ENCODE measurements at places on chromosomes 16 and 17.

DNA sequence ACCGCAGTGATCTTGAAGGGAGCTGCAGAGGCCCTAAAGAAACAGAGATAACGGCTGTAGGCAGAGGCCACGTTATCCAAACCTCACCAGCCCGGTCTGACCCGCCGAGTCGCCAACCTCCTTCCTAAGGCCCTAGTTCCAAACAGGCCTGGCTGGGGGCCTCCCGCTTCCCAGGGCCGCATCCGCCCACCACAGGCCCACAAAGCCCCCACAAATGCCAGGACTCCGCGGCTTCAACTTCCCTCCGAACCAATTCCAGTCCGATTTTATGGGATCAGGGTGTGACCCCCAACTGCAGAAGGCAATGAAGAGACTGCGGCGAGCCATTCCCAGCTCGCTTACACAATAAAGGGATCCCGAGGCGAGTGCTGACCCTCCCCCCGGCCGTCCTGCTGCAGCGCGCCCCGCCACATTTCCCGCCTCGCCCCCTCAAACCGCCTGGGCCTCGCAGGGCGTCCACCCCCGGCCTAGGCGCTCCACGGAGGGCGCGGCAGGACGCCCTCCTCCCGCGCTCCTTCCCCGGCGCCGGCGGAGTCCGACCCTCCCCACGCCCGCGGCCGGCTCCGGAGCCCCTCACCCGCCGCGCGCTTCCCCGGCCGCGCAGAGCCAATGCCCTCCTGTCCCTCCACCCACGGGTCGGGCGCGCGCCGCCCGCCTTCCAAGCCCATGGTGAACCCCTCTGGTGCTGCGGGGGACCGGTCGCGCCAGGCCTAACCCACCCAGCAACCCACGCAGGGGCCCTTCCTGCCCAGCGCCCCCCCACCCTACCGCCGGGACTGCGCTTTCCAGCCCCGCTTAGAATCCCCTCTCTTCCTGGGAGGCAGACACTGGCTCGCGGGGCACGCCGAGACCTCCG is 926 bp downstream of the MYH10 start:
- no peak for DNase-seq

GRCh38 chr17:73390851-73391250 is 79.0 kb upstream of the CDC42EP4 start:
- no peak for DNase-seq

- no peak for DNase-seq
Observed at GRCh38 chr17:48491527-48492273, 39.1 kb downstream of the HOXB1 start.

GRCh38 chr17:73156887-73157520 is 7.8 kb upstream of the SSTR2 start:
- DNase-seq, result no peak

GRCh38 chr16:65543781-65544740 is 422.2 kb upstream of the CDH11 start:
- DNase-seq, result no peak

DNA sequence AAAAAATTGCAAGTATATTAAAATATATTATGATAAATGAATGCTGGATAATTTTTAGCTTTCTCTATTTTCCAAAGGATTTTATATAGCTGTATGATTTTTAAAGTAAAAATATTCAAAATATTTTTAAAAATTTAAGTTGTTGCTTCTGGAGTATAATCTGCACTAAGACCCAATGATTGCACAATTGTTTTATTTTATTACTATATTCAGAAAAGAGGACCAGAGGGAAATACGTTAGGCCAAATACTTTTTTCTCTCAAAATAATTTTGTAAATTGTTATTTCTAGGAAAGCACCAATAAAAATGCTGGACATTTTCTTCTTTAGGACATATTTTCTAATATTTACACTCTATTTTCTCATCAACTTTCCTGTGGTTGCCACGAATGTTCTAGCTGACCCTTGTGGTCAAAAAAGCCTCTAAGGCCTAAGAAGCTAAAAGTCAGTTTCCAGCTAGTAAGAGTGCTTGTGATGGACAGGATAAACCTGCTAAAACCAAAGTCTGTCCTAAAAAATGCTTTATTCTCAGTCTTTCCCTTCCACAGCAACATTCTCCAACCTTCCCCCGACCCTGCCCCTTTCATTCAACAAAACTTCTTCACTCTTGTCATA is 31.2 kb downstream of the MMD start:
- no peak for DNase-seq

- no peak for DNase-seq
Observed at GRCh38 chr17:27968206-27968732, 74.2 kb upstream of the NLK start.

- DNase-seq, result no peak
Observed at GRCh38 chr16:20674684-20675487, 22.6 kb downstream of the ACSM1 start.

- DNase-seq, result peak; percentile 82
Observed at GRCh38 chr16:1530883-1531637, 2.4 kb upstream of the TMEM204 start.

DNA sequence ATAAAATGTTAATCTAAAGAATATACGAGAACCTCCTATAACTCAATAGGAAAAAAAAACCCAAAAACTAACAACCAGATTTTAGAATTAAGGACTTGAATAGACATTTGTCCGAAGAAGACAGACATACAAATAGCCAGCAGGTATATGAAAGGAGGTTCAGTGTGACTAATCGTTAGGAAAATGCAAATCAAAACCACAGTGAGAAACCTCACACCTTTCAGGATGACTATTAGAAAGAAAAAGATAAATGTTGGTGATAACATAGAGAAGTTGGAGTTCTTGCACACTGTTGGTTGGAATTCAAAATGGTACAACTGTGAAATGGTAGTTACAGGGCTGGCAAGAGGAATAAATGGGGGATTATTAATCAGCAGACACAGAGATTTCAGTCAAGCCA is 339.0 kb downstream of the TMEM114 start:
- DNase-seq, result no peak

DNA sequence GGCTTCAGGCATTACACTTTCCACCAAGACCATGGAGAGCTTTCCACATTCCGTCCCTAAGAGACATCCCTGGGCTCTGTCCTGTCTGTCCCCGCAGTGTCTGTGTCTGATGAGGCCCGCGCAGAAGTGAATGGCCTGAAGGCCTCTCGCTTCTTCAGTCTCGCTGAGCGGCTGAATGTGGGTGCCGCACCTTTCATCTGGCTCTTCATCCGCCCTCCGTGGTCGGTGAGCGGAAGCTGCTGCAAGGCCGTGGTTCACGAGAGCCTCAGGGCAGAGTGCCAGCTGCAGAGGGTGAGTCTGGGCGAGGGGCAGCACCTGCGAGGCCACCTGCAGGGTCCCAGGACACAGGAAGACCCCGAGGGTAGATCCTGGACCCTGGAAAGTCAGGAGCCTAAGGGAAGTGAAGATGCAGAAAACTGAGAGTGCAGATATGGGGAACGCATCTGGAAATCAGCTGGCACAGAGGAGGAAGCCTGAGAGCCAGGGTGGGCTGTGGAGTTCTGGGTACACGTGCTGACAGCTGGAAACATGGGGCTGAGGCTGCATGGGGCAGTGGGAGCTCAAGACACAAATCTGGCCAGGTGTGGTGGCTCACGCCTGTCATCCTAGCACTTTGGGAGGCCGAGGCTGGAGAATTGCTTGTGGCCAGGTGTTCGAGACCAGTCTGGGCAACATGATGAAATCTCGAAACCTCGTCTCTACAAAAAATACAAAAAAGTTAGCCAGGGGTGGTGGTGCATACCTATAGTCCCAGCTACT is 8.0 kb downstream of the CCNF start:
- DNase-seq, result no peak

DNA sequence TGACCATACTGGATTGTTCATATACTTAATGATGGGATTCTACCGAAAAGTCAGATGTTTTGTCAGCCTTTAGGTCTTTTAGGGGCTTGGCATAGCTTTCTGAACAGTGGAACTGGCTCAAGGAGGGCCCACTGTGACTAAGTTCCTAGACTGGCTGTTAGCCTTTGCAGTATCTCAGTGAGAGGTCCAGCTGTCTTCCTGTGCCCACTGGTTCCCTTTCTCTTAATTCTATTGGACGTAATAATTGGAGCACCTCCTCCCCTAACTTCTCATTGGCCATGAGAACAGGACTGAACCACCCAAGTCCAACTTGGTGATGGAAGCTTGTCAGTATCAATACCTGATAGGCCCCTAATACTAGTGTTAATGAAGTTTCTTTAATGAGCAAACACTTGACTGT is 13.5 kb downstream of the KPNA2 start:
- DNase-seq, result peak; percentile 30

- no peak for DNase-seq
Observed at GRCh38 chr16:389352-389751, 7.6 kb upstream of the PGAP6 start.

- peak; percentile 19 for DNase-seq
Observed at GRCh38 chr17:36705874-36706731, 104.7 kb downstream of the MRM1 start.

GRCh38 chr16:4272114-4272956 is 488 bp downstream of the TFAP4 start:
- DNase-seq, result peak; percentile 48

GRCh38 chr17:31704483-31704882 is 154.6 kb downstream of the COPRS start:
- DNase-seq, result no peak

DNA sequence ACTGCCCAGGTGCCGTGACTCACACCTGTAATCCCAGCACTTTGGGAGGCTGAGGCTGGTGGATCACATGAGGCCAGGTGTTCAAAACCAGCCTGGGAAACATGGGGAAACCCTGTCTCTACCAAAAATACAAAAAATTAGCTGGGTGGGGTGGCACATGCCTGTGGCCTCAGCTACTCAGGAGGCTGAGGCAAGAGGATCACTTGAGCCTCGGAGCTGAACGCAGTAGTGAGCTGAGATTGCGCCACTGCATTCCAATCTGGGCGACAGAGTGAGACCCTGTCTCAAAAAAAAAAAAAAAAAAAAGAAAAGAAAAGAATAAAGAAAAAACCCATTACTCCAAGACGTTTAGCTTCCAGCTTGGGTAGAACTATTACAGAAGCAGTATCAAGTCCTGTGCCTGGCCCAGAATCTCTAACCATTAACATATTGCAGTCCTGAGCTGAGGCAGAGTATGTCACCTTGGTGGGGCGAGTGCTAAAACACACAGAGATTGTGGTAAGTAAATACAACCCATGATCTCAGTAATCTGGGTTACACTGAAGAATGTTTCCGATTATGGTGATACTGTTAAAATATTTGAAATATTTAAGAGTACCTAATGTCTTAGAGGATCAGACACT is 23.2 kb upstream of the CFAP20 start:
- peak; percentile 40 for DNase-seq

DNA sequence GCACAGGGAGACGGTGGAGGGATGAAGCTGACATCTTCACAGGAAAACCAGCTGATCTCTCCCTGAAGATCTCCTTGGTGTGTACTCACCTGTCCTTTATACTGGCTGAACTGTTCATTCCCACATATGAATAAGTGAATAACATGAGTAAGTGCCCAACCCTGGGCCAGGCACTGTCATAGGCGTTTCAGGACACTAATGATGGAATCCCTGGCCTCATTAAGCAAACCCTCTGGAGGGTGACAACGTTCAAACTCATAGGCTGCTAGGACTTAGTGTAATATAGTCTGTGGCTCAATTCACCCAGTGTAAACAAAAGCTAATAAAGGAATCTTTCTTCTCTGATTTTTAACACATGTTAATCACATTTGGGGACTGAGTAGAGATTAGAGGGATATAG is 24.5 kb downstream of the GAS7 start:
- DNase-seq, result no peak

GRCh38 chr17:73586275-73586832 is 57.9 kb downstream of the SDK2 start:
- DNase-seq, result peak; percentile 27

- no peak for DNase-seq
Observed at GRCh38 chr17:10177131-10177912, 21.1 kb downstream of the GAS7 start.

Measured in fibroblast of skin of right biceps (primary cell).